Osteoblast (primary cell): ENCODE measurements at places on chromosomes 3 and 15.
A peak's percentile ranks its signal among the peaks of the same experiment; 100 is the strongest.

DNA sequence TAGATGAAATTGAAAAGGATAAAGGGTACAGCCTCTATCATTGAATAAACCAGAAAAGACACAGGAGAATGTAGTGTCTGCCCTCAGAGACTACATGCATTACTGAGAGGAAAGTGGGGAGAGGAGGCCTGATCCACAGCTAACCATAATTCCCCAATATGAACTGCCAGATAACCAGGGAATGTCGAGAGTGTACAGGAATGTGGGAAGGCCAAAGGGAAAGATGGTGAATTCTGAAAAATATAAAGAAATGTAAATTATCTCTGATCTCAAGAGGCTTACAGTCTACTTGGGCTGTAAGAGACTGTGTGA is 22.3 kb downstream of the MYO1E start:
- peak overlapping the region; percentile 76 for H3K27ac ChIP-seq
- peaks cover 25% of the 10 kb centered on the region for H3K4me1 ChIP-seq
- DNase-seq, result no peak
- no peaks in the 10 kb centered on the region for H3K36me3 ChIP-seq

DNA sequence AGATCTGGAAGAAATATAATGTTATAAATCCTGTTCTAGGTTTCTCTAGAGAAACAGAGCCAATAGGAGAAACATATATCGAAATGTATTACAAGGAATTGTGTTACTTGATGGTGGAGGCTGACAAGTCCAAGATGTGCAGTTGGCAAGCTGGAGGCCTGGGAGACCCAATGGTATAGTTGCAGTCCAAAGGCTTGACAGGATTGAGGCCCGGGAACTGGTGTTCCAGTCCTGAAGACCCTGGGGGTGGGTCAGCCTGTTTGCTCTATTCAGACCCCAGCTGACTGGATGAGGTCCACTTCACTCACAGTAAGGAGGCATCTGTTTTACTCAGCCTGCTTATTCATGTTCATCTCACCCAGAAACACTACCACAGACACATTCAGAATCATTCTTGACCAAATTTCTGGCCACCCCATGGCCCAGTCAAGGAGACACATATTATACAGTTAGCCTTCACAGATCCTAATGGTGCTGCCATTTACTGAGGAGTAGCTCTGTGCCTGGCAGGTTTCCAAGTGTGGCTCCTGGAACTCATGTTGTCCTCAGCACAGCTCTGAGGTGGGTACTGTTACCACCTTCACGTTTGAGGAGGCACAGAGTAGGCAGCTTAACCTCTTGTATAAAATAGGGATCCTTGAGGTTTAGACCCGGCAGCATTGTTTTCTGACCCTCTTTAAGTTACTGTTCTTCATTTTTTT is 3.7 kb downstream of the TRAK1 start:
- H3K4me1 ChIP-seq, result peaks cover 43% of the 10 kb centered on the region
- H3K27ac ChIP-seq, result no peak overlapping the region
- H3K27me3 ChIP-seq, result no peaks in the 10 kb centered on the region
- peaks cover 7% of the 10 kb centered on the region for H3K36me3 ChIP-seq
- H3K4me3 ChIP-seq, result no peak overlapping the region

DNA sequence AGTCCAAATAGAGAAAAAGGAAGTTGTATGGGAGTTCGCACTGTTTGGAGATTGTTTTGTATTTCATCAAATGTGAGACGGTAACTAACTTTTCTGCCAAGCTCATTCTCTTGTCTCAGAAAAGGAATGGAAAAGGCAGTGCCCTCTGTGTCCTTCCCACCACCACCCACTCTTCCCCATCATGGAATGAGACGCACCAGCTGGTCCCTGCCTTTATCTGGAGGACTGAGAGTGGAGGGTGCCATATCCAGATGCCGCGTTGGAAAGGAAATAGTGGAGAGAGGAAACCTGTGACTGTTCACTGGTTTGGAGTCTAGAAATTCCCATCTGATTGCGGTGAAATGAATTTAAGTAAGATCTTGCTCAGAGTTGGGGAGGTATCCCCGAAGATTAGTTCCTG is 3.7 kb upstream of the CCK start:
- no peak overlapping the region for H3K27ac ChIP-seq
- no peaks in the 10 kb centered on the region for H3K36me3 ChIP-seq
- no peak overlapping the region for H3K4me3 ChIP-seq
- DNase-seq, result no peak
- peaks cover 28% of the 10 kb centered on the region for H3K27me3 ChIP-seq

DNA sequence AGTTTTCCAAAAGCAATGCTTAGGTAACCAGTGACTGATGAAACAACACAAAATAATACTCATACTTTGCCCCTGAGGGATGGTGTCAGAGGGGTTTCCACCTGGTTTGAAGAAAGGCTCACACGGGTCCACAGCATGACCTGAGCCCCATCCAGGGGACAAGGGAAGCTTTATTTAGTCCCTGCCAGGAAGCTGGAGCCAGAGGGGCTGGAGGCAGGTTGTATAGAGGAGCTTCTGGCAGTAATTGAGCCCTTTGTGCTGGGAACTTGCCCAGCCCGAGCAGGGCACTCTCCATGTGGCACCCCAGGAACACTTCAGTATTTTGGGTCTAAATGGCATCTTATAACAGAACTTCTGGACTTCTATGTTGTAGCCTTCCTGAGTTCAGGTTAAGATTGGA is 39.2 kb upstream of the EPHB1 start:
- H3K27me3 ChIP-seq, result peaks cover 12% of the 10 kb centered on the region
- no peak overlapping the region for H3K27ac ChIP-seq
- no peak for DNase-seq
- H3K4me1 ChIP-seq, result peaks cover 10% of the 10 kb centered on the region
- H3K36me3 ChIP-seq, result no peaks in the 10 kb centered on the region
- H3K4me3 ChIP-seq, result no peak overlapping the region

DNA sequence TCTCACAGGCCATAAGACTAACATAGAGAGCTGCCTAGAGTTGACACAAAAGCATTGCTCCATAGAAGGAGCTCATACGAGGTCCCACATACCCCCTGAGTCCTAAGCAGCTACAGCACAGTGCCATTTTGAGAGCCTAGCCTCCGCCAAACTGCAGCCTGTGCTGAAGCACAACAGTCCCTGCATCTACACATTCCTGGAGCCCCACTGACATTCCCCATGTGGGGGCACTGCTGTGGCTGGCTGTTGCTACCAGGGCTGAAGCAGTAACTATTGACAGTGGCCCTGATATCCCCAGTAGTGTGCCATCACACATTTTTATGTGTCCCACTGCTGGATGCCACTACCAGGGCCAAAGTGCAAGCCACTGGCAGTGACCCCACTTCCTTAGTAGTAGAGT is 80.3 kb downstream of the CERS3 start:
- no peak for DNase-seq
- no peak overlapping the region for H3K27ac ChIP-seq
- no peaks in the 10 kb centered on the region for H3K36me3 ChIP-seq
- no peak overlapping the region for H3K4me3 ChIP-seq

DNA sequence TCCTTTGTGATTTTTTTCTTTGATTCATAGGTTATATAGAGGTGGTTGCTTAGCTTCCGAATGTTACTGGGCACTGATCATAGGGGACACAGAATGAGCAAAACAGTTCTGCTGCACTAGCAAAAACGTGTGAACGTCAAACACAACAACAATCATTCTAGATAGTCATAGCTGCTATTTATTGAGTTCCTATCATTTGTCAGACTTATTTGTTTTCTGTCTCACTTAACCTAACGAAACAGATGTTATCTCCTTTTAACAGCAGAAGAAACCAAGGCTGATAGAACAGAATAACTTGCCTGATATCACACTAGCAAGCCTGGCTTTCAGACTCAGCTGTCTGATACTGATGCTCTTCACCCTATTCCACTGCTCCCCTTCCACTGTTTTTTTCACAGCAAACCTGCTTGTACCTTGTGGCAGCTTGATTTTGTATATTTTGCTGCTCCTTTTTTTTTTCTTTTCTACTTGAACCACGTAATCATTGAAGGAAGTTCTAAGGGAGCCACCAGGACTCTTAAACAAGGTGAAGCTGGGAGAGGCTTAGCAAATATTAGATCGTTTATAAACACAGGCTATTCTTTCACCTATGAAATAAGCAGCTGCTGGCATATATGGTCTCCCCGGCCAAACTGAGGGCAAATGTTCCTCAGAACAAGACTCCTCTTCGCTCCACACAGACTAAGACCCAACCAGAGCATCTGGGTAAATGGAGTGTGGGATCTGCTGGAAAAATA is 78.8 kb downstream of the MCF2L2 start:
- H3K4me1 ChIP-seq, result no peaks in the 10 kb centered on the region
- no peak overlapping the region for H3K4me3 ChIP-seq
- H3K27ac ChIP-seq, result no peak overlapping the region
- no peak for DNase-seq
- H3K27me3 ChIP-seq, result peaks cover 6% of the 10 kb centered on the region

DNA sequence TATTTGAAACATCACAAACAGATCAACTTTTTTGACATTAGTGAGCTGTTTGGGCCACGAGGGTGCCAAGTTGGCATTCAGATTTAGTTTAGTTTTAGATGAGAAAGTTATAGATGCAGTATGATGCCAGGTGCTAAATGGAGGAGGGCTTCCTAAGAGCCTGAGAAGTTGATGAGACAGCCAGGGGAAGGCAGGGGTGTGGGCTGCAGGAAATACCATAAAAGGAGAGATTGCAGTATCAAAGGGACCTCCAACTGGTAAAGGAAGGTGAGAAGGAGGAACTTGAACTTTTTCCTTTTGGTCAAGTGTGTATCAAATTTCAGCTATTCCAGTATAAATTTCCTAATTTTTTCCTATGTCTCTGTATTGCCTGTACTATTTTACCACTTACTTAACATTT is 2.0 kb upstream of the TNIK start:
- H3K4me1 ChIP-seq, result peaks cover 21% of the 10 kb centered on the region
- no peak overlapping the region for H3K4me3 ChIP-seq
- no peak overlapping the region for H3K27ac ChIP-seq
- peaks cover 82% of the 10 kb centered on the region for H3K27me3 ChIP-seq
- no peaks in the 10 kb centered on the region for H3K36me3 ChIP-seq

DNA sequence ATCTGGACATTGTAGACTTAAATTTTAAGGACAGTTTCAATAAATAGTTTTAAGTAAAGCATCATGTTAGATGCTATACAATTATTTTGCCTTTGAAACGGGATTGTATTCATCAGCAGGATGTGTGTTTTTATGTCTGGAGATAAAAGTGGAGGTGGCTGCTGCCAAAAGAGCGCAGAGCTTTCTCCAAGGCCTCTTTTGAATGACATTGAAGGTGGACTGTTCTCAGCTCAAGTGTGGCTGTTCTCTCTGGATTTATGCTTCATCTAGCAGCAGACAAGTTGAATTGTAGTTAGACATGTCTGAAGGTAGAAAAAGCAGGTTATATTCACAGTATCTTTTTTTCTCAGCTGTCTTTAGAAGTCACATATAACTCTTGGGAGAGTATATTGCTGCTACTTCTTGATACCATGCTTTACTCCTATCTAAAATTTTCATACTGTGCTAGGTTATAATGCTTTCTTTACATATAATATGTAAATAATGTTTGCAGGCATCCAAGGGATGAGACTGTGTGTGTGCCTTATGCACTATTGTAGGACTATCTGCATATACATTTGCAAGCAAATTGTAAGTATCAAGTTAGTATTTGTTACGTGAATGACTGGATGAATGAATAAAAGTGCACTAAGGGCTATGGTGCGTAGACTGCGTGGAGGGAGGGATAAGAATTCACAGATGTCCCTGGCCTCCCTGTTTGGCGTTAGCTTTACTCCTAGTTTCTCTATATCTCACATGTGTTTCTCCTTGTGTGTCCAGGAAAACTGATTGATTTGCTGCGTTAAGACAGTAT is 340.1 kb downstream of the NAALADL2 start:
- H3K27ac ChIP-seq, result no peak overlapping the region
- no peaks in the 10 kb centered on the region for H3K36me3 ChIP-seq
- DNase-seq, result no peak
- H3K4me3 ChIP-seq, result no peak overlapping the region
- H3K27me3 ChIP-seq, result no peaks in the 10 kb centered on the region
- H3K4me1 ChIP-seq, result peaks cover 2% of the 10 kb centered on the region

GRCh38 chr3:14175383-14176037 is 2.9 kb downstream of the XPC start:
- no peaks in the 10 kb centered on the region for H3K27me3 ChIP-seq
- H3K4me3 ChIP-seq, result no peak overlapping the region
- DNase-seq, result no peak
- H3K4me1 ChIP-seq, result peaks cover 47% of the 10 kb centered on the region

- H3K4me3 ChIP-seq, result no peak overlapping the region
- DNase-seq, result no peak
- no peaks in the 10 kb centered on the region for H3K27me3 ChIP-seq
- H3K4me1 ChIP-seq, result peaks cover 14% of the 10 kb centered on the region
- H3K36me3 ChIP-seq, result peaks cover 44% of the 10 kb centered on the region
- H3K27ac ChIP-seq, result peak overlapping the region; percentile 73
These were observed 126.1 kb upstream of the ABHD17C start for GRCh38 chr15:80568876-80569605.

DNA sequence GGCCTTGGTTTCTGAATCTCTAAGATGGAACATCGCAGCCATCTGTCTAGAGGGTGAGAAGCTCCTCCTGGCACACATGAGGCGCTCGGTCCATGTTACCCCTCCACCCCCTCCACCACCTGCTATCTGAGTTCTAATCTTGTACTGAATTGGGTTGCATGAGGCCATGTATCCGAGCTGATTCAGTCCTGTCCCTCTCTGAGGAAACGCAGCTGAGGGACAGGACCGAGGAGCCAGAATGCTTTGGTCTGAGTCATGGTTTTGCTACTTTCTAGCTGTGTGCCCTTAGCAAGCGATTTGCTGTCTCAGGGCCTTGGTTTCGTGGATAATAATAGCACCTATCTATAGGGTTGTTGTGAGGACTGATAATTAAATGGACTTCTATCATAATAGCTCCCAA is 87.8 kb upstream of the SEC13 start:
- DNase-seq, result no peak
- H3K4me1 ChIP-seq, result no peaks in the 10 kb centered on the region
- H3K4me3 ChIP-seq, result no peak overlapping the region
- no peaks in the 10 kb centered on the region for H3K36me3 ChIP-seq
- H3K27ac ChIP-seq, result no peak overlapping the region
- H3K27me3 ChIP-seq, result no peaks in the 10 kb centered on the region

DNA sequence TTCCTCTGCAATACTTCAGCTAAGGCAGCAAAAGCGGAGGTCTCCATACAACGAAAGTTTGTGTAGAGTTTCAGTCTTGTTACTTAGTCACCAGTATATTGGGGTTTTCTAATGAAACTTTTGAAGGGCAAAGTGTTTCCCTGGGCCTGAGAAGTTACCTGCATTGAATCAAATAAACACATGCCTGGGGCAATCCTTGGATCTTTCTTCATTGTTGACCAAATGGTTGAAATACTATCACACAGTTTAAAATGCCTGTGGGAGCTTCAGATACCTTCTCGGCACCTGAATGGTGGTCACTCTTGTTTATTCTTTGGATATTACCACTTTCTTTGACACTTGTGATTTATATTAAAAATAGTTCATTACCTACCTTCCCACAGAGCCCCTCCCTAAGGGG is 988 bp upstream of the CHSY1 start:
- H3K4me3 ChIP-seq, result peak overlapping the region; percentile 81
